ENCODE measurements at places on chromosomes 1 and 21.

DNA sequence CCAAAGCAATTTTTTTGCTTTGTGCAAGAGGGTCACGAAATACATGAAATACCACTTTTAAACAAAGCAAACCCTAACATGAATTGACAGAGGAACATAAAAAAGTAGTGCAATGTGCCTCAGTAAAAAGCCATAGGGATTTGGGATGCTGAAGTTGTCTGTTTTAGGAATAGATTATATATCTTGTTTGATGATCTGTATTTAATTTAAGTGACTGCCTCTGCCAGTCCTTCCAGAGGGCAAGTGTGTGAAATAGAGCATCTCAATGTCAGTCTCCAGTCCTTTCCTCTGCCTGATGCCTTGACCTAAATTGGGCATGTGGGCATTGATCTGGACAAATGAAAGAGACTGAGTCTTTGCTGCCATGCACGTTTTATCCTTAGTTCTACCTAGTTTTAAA is 222.8 kb downstream of the PTPRC start:
- no peak for DNase-seq

- no peak for DNase-seq
Observed at GRCh38 chr1:89125240-89125912, 538 bp downstream of the GBP2 start.

DNA sequence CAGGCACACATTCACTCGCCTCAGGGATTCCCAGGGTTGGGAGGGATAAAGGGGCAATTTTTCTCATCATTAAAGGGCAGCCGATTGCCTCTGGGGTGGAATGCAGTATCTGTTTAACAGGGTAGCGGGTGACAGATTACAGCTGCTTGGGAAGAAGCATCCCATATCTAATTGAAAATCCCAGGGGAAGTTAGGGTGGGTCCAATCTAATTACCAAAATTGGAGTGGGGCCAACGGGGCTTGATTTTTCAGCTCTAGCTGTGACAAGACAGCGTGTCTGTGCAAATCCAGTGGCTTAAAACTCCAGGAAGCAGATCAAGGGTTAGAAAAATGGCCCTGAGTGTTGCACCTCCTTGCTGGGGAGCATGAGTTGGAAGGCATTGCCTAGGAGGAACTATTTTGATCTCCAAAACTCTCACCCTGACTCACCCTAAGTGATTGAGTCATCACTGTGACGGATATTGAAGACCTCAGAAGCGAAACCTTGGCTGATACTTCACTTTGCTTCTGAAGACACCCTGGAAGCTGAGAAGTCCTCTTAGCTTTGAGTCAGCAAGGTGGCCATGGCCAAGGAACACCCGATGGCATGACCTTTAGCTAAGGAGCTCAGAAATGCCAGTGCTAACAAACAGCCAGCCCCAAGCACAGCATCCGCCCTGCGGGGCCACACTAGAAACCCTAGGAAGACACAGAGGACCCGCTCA is 46.0 kb downstream of the GRHL3 start:
- DNase-seq, result peak; percentile 81

- no peak for DNase-seq
Observed at GRCh38 chr1:169484683-169485430, 887 bp downstream of the SLC19A2 start.

DNA sequence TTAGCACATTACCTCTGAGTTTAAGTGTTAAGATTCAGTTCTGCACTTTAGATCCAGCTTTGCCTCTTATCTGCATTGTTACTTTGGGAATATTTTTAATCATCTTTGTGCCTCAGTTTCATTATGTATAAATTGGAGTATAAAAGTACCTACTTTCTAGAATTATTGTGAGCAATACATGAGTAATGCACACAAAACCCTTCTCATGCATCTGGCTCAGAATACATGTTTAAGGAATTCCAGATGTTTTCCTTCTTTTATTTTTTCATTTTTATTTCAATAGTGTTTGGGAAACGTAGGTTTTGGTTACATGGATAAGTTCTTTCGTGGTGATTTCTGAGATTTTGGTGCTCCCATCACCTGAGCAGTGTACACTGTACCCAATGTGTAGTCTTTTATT is 14.2 kb downstream of the C8A start:
- no peak for DNase-seq

DNA sequence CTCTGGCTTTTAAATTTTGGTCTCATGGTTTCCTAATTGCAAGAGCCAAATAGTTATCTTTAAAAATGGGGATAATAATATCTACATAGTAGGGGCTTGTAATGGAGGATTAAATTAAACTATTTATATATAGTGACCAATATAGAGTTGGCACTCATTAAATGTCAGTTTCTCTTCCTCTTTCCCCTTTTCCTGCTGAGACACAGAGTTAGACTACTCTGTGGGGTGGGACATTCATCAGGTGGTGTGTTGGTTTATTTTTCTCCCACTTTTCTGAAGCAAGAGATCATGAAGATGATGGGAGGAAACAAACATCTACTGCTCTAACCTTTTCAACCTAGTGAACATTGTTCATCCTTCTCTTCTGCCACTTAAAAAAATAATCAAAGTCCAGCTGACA is 17.3 kb upstream of the RAP1A start:
- no peak for DNase-seq

DNA sequence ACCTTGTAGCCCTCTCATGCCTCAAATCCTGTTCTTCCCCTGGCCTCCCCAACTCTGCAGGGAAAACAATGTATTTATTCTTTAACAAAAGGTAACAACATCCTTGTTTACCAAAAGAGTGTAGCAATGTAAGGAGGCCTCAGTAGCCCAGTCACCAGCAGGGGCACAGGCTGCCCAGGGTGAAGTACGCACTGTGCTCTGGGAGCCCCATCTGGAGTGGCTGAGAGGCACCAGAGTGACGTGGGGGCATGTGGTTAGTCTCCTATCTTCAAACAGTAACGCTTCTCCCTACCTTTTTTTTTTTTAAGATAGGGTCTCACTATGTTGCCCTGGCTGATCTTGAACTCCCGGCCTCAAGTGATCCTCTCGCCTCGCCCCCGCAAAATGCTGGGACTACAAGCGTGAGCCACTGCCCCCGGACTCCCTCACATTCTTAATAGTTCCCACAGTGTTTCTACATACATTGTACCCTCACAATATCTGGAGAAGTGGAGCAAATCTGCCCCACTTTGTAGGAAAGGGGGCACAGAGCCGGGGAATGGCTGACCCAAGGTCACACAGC is 51.3 kb upstream of the ECE1 start:
- DNase-seq, result no peak

GRCh38 chr1:61237147-61237546 is 154.8 kb downstream of the NFIA start:
- no peak for DNase-seq

DNA sequence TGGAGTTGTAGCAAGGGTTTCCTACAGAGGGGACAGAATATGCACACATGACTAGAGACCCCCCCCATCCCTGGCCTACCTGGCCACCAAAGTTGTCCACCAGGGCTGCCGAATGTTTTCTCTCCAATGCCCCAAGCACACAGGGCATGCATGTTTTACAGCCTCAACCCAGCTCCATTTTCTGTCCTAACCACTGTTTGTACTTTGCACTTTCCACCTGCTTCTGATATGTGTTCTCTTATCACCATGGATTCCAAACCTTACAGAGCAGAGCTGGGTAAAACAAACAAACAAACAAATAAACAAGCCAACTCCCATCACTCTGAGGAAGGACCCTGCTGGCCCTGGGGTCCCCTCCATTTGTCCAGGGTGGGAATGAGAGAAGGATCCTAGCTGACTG is 27.3 kb downstream of the CLIC6 start:
- DNase-seq, result no peak

DNA sequence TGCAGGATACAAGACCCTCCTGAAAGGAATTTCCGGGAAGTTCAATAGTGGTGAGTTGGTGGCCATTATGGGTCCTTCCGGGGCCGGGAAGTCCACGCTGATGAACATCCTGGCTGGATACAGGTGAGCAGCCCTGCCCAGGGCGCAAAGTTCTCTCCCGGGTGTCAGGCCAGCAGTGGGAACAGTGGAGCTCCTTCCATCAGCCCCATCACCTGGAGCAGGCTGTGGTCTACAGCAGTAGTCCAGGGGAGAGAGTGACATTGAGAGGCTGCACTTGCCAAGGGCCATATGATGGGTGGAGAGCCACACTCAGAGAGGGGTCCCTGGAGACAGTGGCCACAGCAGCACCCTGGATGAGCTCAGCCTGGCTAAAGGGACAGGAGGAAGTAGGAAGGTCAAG is 44.1 kb downstream of the TFF3 start:
- DNase-seq, result no peak

- no peak for DNase-seq
Observed at GRCh38 chr21:16983420-16983819, 529.4 kb upstream of the CXADR start.
